Left kidney (tissue), 8 donors: ENCODE measurements at places on chromosomes 4 and X. TPM values are rescaled to one million over a fixed set of nuclear protein-coding genes. Genes with fewer than 3 reads are reported as not detected.

DNA sequence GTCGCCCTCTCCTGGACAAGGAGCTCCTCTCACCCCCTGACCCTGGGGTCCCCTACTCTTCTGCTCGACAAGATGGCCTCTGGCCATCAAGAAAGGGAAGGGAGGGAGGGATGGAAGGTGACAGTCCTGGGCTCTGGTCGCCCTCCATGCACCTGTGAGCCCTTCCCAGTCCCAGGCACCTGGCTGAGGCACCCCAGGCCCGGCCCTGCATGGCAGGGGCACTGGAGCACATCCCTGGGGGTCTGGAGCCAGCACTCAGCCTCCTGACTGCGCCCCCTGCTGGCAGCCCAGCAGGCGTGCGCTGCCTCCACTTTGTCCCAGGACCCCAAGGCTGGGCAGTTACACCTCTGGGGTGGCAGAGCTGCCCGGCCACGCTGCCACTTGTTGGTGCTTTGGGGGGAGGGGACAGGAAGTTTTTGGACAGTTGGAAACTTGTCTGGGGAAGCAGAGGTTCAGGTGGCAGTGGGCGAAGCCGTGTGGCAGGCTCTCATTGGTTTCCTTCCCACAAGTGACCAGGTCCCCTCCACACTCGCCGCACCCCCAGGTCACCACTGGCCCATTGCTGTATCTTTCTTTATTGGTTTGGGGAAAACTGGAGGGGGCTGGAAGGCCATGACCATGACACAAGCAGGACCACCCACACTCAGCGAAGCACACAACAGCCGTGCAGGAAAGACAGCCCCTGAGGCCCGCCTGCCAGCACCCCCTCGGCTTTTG lies 4.3 kb downstream of the PNCK start:
- no peak for DNase-seq

DNA sequence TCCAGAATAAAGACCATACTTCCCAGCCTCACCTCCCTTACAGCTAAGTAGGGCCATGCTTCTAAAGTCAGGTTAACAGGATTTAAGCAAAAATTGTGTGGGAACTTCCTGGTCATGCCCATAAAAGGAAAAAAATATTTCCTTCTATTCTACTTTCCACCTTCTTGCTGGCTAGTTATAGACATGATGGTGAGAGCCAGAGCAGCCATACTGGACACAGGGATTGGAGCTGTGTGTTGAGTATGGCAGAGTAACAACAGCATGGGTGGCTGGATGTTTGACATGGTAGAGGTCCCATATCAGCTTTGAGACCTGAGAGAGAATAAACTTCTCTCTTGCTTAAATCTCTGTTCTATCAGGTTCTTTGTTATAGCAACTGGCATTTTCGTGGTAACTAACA lies 15.1 kb upstream of the CBR4 start:
- DNase-seq, result no peak

Gene GJB1
- polyA plus RNA-seq, result 39.8 TPM

GRCh38 chr4:82864336-82864979 lies 26.5 kb downstream of the SEC31A start:
- no peak for DNase-seq

DNA sequence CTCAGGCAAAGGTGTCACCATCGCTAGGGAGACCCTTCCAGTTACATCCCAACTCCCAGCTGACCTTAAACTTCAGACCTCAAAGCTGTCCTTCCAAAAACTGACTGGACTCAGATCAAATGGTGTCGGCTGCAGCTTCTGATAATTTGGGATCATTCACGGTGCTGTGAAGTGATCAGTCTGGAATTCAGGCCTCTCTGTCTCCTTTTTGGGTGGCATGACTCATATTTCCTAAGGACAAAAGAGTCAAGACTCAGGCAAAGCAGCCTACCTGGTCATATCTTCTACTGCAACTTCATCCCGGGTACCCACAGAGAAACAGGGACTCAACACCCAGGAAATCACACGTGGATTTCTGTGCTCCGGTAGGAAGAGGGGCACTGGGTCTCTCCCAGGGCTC lies 87.6 kb downstream of the SORCS2 start:
- DNase-seq, result no peak

DNA sequence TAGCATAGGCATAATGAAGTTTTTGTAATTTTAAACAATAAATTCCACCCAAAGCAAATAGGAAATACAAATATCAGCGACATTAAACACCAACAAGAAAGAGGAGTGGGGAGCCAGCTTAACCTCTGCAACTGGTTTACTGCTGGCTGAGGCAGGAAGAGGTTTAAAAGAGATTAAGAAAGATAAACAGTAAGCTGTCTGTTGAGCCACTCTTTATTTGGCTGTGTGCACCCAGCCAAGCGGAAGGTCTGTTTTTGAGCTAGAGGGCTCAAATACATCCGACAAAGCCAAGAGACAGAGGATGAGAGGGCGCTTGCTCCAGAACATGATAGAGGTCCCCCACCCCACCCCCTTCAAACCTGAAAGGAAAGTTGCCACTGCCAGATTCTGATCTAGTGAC lies 191.4 kb downstream of the MGST2 start:
- no peak for DNase-seq
